ENCODE measurements at places on chromosomes 3 and 15.

DNA sequence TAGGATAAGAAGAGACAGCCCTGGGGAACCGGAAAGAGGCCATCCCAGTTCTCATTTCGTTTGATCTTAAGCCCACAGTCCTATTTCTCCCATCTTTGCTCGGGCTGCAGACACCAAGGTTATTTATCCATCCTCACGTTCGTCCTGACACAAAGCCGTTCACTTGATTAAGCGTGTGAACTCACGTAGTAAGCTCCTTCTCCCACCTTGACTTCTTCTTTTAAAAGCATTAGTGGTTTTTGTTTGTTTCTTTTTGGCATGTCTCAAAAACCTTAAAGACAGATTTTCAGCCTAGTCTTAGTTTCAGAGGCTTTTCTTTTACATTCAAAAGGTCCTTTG lies 70.9 kb downstream of the TGFBR2 start:
- DNase-seq, result no peak

DNA sequence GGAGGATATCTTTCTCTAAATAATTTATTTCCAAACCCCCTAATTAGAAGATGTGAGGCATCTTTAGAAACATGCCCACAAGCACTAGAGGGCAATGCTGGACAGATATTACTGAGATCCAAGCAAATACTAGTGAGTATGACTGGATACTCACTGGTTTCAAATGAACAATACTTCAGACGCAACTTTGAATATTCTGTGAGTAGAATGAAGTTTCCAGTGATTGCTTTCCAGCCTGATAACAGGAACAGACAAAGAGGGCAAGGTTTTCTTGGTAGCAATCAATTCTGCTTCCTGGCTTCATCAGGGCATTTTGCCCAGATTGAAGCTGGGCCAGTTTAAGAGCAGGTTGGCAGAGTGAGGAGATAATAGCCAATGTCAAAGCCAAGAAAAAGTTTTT lies 442.6 kb upstream of the PDZRN3 start:
- peak; percentile 66 for DNase-seq

DNA sequence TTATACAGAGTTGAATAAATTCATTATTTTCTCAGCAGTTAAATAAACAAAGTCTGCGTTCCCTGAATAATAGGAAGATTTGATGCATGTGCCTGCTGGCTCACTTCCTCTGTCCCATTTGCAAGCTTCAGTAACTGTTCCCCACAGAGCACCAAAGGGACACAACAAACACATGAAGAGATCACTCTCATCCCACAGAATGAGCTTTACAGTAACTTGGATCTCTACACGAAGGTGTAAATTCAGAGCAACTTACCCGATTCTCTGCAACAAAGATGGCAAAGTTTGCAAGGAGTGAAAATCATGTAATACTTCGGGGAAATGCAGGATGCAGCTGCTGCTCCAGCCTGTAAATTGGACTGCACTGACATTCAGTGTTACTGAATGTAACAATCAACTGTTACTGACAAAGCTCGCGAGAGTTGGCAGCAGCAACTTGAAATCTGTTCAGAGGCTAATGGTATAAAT lies at the start of gene BCHE:
TSS of gene BCHE (minus strand) at position 366 of the 468 bp plus-strand sequence. CDS start 6,390 bp downstream, outside the sequence.
- DNase-seq, result no peak

- no peak for DNase-seq
Measured at GRCh38 chr3:109356442-109357155, 19.3 kb upstream of the DPPA4 start.

DNA sequence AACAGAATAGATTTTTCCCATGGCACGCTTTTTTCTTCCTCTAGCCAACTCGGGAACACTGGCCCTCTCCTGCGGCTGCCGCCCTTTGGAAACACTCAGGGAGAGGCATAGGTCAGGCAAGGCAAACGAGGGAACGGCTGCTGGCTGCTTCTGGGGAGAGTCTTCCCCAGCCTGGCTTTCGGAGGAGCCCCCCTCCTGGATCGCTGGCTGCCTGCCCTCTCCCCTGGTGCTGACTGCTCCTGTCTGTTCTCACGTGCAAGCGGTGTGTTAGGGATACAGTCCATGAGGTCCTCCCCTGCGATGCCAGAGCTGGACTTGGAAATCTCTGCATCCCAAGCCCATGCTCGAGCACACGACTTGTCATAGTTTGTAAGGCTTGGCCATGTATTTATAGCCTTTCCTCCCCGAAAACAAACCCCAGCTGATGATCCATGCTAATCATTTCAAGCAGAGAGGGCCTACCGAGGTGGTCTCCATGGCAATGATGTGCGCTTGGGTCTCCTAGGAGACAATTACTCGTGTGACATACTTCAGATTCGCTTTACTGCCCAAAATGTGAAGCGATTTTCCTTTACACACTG lies 315.6 kb upstream of the ATP10A start:
- DNase-seq, result no peak

GRCh38 chr15:41990691-41991090 lies 18.3 kb upstream of the EHD4 start:
- no peak for DNase-seq

GRCh38 chr15:70557521-70558258 lies 205.7 kb downstream of the UACA start:
- DNase-seq, result no peak

DNA sequence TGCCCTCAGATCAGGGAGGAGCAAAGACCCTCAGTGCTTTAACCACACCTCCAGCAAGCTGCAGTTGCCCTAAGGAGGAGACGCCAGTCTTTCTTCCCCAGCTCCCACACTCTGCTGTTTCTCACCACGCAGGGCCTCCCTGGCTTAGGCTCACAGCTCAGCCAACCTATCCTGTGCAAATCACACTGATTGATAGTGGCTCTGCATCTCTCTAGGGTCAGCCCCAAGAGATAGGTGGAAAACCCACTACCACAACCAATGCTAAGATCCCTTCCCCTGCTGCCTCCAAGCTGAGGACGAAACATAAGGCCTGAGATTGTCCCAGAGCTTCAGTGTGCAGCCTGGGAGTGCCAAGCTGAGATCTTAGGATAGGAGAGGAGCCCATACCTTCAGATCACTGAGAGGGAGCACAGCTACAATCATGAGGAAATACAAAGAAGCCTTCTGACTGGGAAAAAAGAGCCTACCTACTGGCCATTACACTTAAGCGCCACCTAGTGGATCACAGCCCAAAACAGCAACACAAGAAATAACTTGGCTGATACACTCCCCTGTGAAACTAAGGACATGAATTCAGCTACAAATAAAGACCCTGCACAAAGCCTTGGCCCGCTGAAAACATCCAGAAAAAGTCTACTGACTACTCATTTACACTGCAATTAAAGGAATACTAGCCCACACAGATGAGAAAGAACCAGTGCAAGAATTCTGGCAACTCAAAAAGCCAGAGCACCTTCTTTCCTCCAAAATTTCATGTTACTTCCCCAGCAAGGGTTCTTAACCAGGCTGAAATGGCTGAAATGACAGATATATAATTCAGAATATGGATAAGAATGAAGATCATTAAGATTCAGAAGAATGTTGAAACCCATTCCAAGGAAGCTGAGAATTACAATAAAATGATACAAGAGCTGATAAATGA lies 271.5 kb upstream of the DCBLD2 start:
- DNase-seq, result peak; percentile 79

- peak; percentile 76 for DNase-seq
Measured at GRCh38 chr15:101204739-101205535, 46.9 kb downstream of the CHSY1 start.

GRCh38 chr3:30779686-30780287 lies 114.7 kb downstream of the GADL1 start:
- DNase-seq, result peak; percentile 53

- no peak for DNase-seq
Measured at GRCh38 chr15:92014281-92015030, 160.9 kb downstream of the SLCO3A1 start.

DNA sequence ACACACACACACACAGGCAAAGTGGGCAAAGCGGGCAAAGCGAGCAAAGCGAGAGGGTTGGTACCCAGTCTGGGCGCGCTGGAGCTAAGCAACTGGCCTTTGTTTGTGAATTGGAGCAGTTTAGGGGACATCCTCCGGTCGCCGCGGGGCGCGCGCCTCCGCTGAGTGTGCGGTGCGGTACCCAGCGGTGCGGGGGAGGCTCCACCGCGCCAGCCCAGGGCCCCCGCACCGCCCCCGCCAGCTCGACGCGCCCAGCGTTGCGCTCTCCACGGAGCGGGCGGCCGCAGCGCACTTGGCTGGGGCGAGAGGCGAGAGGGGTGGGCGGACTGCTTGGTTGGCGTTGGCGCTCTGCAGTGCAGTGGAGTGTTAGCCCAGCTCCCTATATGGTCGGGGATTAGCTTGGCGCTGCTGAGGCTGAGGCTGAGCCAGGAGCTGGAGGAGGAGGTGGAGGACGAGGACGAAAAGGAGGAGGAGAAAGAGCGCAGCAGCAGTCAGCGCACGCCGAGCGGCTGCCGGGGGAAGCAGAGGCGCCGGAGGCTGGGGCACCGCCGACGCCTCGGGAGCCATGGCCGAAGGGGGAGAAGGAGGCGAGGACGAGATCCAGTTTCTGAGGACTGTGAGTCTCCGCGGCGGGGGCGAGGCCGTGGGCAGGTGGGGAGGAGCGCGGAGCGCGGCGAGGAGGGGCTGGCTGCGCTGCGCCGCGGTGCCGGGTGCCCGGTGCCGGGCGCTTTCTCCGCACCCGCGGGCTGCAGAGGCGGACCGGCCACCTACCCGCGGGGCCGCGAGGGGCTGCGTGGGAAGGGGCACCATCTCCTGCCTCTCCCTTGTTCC lies at the start of gene RYR3:
TSS of gene RYR3 (plus strand) at position 487 of the 831 bp plus-strand sequence. CDS start at position 566, 79 bp downstream.
- DNase-seq, result peak; percentile 22

- no peak for DNase-seq
Measured at GRCh38 chr3:65497846-65498245, 540.9 kb downstream of the MAGI1 start.

DNA sequence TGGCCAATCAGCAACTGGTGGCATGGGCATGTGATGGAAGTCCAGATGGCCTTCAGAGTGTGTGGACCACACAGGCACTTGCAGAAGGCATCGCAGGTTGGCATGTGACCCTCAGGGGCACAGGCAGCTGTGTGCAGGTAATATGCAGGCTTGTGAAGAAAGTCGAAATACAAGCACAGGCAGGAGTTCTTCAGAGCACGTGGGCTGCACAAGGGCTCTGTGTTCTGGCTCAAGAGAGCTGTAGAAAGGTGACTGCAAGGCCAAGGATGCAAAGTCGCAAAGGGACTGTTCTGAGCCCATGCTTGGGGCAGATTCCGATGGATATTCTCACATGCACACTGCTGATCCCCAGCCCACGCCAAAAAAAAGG lies 8.3 kb downstream of the LRRC2 start:
- no peak for DNase-seq

GRCh38 chr3:46154311-46154710 lies 53.8 kb downstream of the CCR1 start:
- DNase-seq, result no peak

DNA sequence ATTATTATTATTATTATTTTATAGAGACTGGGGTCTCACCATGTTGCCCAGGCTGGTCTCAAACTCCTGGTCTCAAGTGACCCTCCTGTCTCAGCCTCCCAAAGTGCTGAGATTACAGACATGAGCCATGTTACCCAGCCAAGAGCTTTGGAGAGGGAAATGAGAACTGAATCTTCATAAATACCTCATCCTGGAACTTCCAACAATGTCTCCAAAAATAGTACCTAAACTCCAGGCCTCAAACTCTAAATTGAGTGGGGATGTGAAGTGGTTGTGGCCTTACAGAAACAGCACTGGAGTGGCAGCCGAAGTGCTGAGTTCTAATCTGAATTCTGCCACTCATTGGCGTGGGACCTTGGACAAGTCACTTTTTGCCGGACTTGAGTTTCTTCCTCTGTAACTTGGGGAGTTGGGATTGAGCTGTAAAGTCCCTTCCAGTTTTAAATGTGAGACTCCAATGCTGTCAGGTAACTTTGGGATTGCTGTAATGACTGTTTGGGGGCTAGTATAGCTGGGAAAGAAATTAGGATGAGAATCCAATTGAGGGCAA lies 10.0 kb upstream of the SRP14 start:
- DNase-seq, result no peak

DNA sequence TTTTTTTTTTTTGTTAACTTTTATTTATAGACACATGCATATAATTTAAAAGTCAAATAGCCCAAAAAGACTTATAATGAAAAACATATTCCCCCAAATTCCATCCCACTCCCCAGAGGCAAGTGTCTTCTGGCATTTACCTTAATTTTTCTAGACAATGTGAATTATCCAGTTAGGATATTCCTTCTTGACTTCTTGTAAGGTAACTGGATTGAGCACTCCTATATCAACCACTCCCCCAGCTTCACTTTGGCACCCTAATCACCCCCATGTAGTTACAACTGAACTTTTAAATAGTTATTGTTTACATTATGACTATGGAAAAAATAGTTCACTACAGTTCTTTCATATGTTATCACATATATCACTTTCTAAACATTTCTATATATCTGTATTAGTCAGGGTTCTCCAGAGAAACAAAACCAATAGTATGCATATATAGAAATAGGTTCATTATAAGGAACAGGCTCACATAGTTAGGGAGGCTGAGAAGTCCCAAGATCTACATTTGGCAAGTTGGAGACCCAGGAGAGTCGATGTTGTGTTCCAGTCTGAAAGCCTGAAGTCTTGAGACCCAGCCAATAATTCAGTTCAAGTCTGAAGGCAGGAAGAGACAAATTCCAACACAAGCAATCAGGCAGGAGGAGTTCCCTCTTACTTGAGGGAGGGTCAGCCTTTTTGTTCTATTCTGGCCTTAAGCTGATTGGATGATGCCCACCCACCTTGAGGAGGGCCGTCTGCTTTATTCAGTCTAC lies 175.8 kb downstream of the THSD4 start:
- DNase-seq, result no peak

DNA sequence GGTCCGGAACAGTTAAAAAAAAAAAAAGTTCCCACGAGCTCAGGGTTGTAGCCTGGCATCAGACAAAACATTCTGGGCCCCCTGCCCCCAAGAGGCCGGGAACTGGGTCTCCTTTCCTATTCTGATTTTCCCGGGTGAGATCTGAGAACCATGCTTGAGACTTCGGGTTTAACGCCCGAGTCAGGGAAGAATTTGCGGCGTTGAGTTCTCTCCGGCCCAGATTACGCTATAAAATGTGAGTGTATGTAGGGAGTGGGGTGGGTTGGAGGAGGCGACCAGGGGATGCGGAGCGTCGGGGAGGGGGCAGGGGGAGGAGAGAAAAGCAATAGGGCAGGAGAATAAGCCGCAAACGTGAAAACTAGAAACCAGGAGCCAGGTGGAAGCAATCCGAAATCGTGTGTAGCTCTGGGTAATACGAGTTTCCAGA lies 2.7 kb downstream of the ZIC1 start:
- DNase-seq, result peak; percentile 56

- peak; percentile 35 for DNase-seq
Measured at GRCh38 chr3:117887901-117888300, 1146.7 kb downstream of the IGSF11 start.
